NCI-H1092 (cell line): ENCODE measurements at places on chromosomes 7 and 10.
A peak's percentile ranks its signal among the peaks of the same experiment; 100 is the strongest.

DNA sequence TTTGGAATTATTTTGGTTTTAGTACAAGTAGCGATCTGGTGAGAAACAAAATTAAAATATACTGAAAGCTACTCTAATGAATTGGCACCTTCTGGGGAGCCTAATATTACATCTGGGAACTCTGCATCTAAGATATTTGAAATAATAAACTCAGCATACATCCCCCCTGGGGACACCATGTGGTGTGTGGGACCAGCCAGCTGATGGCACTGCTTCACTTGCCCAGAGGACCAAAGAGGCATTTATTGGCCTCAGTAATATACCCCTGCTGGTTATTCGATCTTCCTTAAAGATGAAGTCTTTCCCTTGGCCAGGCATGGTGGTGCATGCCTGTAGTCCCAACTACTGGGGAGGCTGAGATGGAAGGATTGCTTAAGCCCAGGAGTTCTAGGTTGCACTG is 195.1 kb upstream of the AUTS2 start:
- peak; percentile 22 for DNase-seq

GRCh38 chr7:72406820-72407403 is 5.2 kb downstream of the CALN1 start:
- DNase-seq, result no peak

DNA sequence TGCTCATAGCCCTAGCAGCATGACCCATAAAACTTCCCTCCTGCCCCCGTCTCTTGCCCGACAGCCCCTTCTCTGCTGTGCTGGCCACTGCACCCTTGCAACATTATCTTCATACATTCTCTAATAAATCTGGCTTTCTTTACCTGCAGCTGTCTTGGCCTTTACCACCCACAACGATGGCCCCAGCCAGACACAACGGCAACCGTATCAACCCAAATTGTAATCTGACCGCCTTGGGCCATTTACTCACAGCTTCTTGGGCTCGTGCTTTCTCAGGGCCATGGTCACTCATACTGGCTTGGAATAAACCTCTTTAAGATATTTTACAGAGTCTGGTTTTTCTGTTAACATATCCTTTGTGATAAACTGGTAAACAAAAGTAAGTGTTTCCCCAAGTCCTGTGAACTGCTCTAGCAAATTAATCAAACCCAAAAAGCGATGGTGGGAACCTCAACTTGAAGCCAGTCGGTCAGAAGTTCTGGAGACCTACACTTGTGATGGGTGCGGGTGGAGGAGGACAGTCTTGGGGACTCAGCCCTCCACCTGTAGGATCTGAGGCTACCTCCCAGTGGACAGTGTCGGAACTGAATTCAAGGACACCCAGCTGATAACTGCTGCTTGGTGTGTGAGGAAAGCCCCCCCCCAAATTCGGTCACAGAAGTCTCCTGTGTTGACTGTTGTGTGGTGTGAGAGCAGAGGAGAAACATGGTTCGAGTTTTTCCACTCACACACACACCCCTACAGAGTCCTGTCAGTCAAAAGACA is 87.6 kb upstream of the ATP6V0A4 start:
- no peak for DNase-seq

DNA sequence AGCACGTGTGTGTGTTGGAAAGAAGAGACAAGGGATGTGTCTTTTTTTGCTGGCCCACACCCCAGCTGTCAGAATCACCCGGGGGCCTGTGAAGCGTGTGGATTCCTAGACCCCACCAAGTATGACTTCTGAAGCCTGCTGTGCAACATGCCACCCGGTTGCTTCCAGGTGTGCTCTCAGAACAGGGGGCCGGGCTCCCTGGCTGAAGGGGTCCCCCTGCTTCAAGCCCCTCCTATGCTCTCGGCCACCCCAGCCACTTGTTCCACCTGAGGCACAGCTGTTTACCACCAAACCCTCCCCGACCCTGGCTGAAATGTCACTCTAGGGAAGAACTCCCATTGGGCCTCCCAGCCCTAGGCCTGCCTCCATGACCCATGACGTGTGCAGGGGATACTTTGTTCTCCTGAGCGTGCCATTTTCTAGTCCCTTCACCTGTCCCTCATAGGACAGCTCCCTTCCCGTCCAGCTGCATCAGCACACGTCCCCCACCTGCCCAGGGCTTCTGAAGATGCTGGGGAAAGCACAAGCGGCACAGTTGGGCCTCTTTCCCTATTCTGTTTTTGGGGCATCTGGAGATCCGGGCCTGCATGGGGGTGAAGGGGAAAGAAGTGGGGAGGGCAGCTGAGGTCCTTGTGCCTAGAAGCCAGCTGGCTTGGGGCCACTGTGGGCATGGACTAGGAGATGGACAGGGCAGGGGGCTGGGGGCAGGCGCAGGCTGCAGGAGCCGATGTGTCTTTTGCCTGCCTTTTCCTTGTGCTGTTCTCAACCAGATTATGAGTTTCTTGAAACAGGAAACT is 33.3 kb downstream of the CRHR2 start:
- DNase-seq, result no peak

- no peak for DNase-seq
Measured at GRCh38 chr7:151249034-151249731, 689 bp upstream of the SMARCD3 start.

DNA sequence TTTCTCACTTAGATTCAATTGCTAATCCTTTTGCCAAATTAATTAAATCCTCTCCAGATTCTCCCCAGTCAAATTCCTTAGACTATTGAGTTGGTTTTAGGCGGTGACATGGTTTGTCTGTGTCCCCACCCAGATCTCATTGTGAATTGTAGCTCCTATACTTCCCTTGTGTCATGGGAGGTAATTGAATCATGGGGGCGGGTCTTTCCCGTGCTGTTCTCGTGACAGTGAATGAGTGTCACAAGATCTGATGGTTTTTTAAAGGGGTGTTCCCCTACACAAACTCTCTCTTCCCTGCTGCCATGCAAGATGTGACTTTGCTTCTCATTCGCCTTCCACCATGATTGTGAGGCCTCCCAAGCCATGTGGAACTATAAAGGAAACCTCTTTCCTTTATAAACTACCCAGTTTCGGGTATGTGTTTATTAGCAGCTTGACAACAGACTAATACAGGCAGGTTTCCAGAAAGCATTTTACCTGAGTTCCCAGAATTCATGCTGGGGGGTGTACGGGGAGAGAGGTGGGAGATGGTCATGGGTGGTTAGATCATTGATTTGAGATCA is 44.7 kb upstream of the GARS1 start:
- DNase-seq, result no peak

GRCh38 chr10:45404087-45404769 is 30.2 kb downstream of the ALOX5 start:
- no peak for DNase-seq

- DNase-seq, result peak; percentile 2
Measured at GRCh38 chr10:81019029-81019890, 481.6 kb downstream of the SH2D4B start.

DNA sequence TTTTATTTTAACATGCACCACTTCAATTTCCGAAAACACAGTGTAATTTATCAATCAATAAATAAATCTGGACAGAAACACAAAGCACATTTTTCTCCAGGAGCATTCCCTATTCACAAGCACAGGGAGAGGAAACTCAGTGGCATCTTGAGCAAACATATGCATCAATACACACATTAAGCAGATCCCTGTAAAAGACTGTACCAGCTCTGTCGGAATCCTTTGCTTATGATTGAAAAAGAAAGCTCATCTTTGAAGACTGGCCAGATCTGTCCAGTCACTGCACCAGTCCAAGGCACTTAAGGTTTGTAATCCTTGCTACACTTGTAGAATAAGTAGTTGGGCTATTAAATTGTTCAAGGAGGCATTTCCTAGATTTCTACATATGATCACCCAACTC is 343.9 kb downstream of the BMPER start:
- DNase-seq, result no peak

DNA sequence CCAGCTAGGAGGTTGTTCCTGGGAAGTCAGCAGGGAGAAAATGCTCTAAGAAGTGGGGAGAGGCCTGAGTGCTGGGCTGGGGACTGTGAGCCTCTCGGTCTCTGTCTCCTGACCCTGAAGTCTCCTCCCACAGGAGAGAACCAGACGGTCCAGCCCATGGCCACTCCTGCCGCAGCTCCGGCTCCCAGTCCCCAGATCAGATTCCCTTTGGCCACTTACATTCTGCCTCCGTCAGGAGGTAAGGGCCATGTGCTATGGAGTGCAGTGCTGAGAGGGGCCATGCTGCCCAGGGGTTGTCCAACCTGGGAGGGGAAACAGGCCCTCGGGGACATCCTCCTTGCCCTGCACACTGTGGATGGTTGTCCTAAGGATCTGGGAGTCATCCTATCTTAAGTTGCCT is 21.3 kb upstream of the ZNF467 start:
- no peak for DNase-seq

DNA sequence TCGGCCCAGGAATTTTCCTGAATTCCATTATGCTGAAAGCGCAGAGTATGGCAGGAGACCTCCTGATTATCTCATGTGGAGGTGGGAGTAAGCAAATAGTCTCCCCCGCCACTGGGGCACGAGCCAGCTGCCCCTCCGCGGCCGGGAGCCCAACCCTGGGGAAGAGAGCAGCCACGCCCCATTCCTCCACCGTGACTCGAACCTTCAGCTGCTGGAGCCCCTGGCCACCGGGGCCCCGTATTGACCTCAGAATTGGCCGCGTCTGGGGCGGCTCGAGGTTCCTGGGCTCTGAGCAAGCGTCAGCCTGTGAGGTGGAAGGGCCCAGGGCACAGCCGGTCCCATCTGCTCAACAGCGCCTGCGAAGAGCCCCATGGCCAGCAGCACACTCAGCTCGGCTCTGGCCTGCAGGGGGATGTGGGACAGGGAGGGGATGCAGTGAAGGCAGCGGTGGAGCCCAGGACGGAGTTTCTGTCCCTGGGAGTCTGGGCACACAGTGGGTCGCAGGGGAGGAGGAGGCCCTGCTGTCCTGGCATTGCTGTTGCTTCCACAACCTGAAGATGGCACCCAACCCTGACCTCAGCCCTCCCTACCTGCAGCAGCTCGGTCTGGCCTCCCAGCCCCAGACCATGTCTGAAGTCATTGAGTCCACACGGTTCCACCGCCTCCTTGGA is 97.8 kb downstream of the CHST15 start:
- DNase-seq, result peak; percentile 18

DNA sequence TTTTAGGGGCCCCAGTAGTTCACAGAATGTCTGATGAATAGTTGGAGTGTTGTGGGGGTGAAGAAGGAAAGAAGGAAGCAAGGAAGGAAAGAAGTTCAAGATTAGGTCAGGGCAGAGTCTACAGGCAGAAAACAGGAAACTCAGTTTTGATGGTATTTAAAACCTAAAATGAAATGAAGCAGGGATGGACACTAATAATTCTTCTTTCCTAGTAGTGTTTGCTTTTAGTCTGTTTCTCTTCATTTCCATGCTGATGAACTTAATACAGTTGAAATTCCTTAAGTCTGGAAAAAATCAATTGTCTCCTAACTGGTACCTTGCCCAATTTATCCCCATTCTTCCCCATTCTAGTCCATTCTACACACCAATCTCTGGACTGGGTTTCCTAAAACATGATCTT is 59.0 kb upstream of the GSAP start:
- no peak for DNase-seq

GRCh38 chr10:6962576-6962975 is 382.5 kb upstream of the PRKCQ start:
- DNase-seq, result no peak

GRCh38 chr7:98084631-98085030 is 22.0 kb upstream of the LMTK2 start:
- no peak for DNase-seq

DNA sequence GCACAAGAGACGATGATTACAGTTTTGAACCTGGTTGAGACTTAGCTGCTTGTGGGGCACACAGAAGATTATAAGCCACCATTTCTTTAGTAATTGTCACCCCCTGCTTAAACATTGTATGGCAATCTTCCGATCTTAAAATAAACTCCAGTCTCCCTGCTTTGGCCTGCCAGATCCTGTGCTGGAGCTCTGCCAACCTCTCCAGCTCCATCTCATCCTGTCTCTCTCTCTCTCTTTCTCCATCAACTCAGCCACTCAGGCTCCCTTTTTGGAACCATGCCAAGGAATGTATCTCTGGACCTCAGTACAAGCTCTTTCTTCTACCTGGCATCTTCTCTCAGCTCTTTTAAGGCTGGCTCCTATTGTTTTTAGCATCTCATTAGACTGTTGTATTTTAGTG is 1053.2 kb downstream of the REEP3 start:
- DNase-seq, result no peak

GRCh38 chr7:148711191-148712102 is 12.7 kb downstream of the CUL1 start:
- no peak for DNase-seq
